ENCODE measurements at places on chromosomes 16 and 17.

GRCh38 chr17:66664336-66664735, 170.6 kb upstream of the CACNG5 start:
- no peak for DNase-seq

DNA sequence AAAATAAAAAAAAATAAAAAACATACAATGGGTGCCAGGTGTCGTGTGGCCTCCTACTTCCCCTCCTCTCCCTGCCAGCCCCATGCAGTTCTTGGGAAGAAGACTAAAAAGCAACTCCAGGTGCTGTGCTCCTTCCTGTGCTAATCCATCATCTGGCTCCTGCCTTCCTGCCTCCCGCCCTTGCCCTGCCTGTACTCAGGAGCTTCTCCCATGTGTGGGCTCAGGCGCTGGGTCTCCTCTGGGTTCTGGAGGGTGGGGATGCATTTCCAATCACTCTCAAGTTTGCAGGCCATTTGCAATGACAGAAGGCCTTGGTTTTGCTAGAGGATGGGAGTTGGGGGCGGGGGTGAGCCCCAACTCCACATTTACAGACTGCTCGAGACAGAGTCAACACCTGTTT, 122.9 kb downstream of the SDK2 start:
- DNase-seq = no peak

GRCh38 chr17:50303051-50303450, 28.8 kb downstream of the TMEM92 start:
- DNase-seq = no peak

- no peak for DNase-seq
Measured at GRCh38 chr16:51237861-51238378, 86.8 kb upstream of the SALL1 start.

DNA sequence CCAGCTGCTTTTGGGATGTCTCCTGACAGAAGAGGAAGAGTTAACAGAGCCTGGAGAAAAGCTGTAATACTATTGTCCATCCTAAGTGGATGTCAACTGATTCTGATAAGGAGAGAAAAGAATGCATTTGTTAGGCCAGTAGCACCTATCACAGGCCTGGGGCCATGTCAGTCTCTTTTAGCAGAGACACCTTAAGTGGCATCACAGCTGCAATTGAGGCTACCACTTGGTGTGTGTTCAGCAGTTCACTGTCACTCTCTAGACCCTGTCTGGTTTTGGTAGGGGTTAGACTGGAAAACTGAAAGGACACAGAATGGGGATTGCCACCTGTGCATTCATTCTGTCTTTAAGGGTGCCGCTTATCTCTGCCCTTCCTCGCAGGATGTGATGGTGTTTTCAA, 42.0 kb downstream of the PSMD12 start:
- DNase-seq = no peak

DNA sequence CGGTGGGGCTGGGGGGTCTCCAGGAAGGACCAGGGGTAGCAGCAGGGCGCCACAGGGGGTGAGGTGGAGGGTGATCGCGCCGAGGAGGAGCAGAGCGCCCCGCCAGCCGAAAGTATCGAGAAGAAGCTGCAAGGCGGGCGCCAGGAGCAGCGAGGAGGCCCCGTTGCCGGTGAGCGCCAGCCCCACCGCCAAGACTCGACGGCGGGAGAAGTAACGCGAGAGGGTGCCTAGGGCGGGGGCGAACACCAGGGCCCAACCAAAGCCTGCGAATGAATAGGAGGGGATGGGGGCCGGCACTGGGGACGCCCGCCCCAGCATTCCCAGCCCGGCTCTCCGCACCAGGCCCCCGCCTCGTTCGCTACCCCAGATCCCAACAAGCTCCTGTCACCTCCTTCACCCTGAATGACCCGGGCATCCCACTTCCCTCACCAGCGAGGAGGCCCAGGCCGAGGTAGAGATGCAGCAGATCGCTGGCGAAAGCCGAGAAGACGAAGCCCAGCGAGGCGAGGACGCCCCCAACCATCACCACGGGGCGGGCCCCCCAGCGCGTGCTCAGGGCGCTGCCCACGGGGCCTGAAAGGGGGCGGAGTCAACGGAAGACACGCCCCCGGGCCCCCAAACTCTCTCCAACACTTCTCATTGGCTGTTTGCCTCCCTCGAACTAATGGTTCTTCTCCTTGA, 1.3 kb downstream of the SLC16A11 start:
- DNase-seq = peak; percentile 46

- DNase-seq = no peak
Measured at GRCh38 chr17:75835654-75835987, 8.6 kb downstream of the UNC13D start.

DNA sequence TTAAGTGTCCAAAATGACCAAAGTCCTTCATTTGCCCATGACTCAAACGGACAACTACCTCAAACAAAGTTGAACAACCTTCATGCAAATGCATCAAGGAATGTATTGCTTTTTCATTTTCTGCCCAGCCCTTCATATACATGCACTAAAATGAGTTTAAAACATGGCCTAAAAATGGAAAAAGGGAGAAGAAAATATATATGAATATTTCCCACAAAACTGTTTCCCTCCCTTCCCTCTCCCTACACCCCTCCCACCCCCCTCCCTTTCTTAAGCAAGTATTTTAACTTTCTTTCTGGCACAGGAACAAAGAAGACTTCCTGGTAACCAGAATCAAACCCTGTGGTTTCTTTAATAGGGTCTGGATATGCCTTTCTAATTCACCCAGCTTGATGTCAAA, 5.5 kb upstream of the FBXL20 start:
- DNase-seq = no peak

DNA sequence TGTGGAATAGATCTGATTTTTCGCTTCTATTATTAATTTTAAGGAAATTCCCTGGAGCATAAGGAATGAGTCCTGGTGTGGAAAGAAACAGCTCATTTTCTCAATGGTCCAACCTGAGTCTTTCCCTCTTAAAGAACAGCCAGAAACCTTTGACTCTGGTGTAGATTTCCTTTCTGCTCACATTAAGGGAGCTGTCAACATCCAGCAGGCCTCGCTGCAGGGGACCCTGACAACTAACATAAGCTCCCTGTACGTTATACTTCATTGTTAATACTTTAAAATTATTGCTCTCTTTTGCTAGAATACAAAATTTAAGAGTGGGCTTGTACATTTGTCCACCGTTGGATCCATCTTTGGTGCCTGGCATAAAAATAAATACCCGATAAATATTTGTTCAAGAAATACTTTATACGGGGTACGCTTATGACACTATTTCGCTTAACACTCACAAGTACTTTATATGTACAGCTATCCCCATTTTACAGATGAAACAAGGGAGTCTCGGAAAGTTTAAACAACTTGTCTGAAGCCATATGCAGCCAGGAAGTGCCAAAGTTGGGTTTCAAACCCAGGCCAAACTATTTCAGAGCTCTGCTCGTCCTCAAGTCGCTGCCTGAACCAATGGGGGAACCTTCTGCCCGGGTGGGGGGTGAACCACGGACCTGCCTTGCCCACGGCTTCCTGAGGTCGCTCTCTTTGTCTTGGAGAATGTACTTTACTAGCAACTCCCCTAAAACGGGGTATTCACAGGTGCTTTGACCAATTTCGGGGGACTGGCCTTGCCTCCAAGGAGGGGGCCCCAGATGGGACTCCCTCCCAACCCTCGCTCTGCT, 611 bp downstream of the SMARCE1 start:
- peak; percentile 38 for DNase-seq

- DNase-seq = no peak
Measured at GRCh38 chr17:5661491-5662125, 77.3 kb upstream of the NLRP1 start.

GRCh38 chr17:74922172-74922571, 883 bp downstream of the USH1G start:
- no peak for DNase-seq

- no peak for DNase-seq
Measured at GRCh38 chr17:7060165-7060891, 16.4 kb upstream of the SLC16A11 start.

GRCh38 chr16:22014271-22014873, 6.5 kb downstream of the MOSMO start:
- DNase-seq = no peak

- no peak for DNase-seq
Measured at GRCh38 chr16:73232555-73233328, 184.8 kb upstream of the ZFHX3 start.

DNA sequence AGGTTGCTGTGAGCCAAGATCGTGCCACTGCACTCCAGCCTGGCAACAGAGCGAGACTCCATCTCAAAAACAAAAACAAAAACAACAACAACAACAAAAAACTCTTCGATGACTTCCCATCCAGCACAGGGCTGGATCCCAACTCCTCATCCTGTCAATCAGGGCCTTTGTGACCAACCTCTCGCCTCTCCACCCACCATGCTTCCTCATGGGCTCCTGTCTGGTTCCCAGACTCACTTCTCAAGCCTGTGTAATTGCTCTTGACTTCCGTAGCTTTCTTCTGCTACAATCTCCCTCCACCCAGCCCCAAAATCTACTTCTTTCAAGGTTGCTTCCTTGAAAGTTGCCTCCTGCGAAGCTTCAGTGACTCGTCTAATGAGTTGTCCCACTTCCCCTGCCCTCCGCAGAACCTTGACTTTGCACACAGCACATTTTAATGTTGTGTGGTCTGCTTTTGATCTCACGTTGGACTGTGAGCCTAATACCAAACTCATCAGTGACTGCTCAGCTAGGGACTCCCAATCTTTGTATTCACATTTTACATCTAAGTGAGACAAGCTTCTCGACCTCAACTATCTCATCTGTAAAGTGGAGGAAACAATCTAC, 936 bp upstream of the RASL10B start:
- no peak for DNase-seq

DNA sequence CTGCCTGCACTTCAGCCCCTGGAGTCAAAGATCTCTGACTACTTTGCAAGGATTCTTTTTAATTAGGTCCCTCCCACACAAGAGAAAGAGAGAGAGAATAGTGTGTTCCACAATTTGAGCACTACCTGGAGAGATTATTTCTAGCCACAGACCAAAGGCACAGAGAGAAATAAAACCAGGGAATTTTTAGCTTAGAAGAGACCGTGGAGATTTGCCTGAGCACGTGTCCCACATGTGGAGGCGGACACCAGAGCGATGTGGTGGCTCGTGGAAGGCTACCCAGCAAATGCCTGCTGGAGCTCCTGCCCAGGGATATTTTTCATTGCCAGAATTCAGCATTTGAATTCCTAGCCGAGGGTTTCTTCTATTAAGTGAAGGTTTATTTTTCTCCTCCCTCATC, 50.6 kb downstream of the MGAT5B start:
- no peak for DNase-seq

All from CD4-positive, alpha-beta T cell (primary cell).